ENCODE measurements at places on chromosomes 6 and 20. TPM values are rescaled to one million over a fixed set of nuclear protein-coding genes. Genes with fewer than 3 reads are reported as not detected.

Gene FAM110A
- 4.7 TPM for polyA plus RNA-seq

Gene TRIM15
- polyA plus RNA-seq, result not detected

Gene SMIM8
- 2.7 TPM for polyA plus RNA-seq

Gene CCN6
- not detected for polyA plus RNA-seq

Gene PPP1R11
- polyA plus RNA-seq, result 44.6 TPM

Gene TMEM74B
- 0.03 TPM for polyA plus RNA-seq

Gene TP53TG5
- polyA plus RNA-seq, result not detected

Gene HDGFL1
- polyA plus RNA-seq, result not detected

Gene LPA
- polyA plus RNA-seq, result not detected

Gene GPSM3
- polyA plus RNA-seq, result 9.8 TPM

Gene TRAPPC3L
- not detected for polyA plus RNA-seq

Gene ZC3H12D
- 0.12 TPM for polyA plus RNA-seq

Gene RAD21L1
- not detected for polyA plus RNA-seq

Gene BLTP3A
- polyA plus RNA-seq, result 3.0 TPM

Gene MARCKS
- polyA plus RNA-seq, result 46.8 TPM

Gene EBF4
- 1.0 TPM for polyA plus RNA-seq

Gene TMEM244
- polyA plus RNA-seq, result 0.21 TPM

Gene MACROD2
- polyA plus RNA-seq, result 0.06 TPM

Gene COL19A1
- not detected for polyA plus RNA-seq

Gene NMBR
- not detected for polyA plus RNA-seq

Gene CGAS
- polyA plus RNA-seq, result 1.5 TPM

Gene DOP1A
- 6.0 TPM for polyA plus RNA-seq

Gene TENT5A
- 3.5 TPM for polyA plus RNA-seq

Gene SIRPB1
- 1.0 TPM for polyA plus RNA-seq

Gene SLA2
- polyA plus RNA-seq, result not detected

Gene ISM1
- 0.03 TPM for polyA plus RNA-seq

Gene PKIB
- polyA plus RNA-seq, result 5.6 TPM

Gene EYS
- not detected for polyA plus RNA-seq

Gene PRR18
- not detected for polyA plus RNA-seq

Gene PPP1R16B
- not detected for polyA plus RNA-seq

Gene PSORS1C2
- not detected for polyA plus RNA-seq

Gene PMEPA1
- polyA plus RNA-seq, result 11.0 TPM

Gene DACT2
- polyA plus RNA-seq, result not detected

Gene PSMB1
- polyA plus RNA-seq, result 471 TPM

Gene FOXF2
- 16.3 TPM for polyA plus RNA-seq
